ENCODE measurements at places on chromosomes 3 and 15. TPM values are rescaled to one million over a fixed set of nuclear protein-coding genes. Genes with fewer than 3 reads are reported as not detected.

The ARPIN gene
- 26.0 TPM for total RNA-seq

GRCh38 chr3:126685021-126685420, 19.0 kb upstream of the CHCHD6 start:
- DNase-seq: no peak
- no peaks in the 10 kb centered on the region for H3K36me3 ChIP-seq

DNA sequence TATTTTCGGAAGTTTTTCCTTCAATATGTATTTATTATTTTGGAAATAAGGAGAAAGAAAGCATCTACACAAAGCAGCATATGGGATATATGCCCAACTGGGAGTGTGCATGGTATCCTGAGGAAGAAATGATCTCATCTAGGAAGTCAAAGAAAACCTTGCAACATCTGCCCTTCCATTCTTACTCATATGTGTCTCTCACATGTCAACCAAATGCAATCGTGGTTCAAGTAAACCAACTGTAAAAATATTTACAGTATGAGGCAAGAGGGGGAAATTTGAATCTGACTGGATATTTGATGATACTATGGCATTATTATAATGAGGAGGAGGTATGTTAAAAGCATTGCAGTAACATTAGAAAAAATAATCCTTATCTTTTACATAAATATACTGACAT, 3.2 kb upstream of the SCG3 start:
- H3K4me1 ChIP-seq: peaks cover 17% of the 10 kb centered on the region
- no peak overlapping the region for H3K4me3 ChIP-seq
- no peaks in the 10 kb centered on the region for H3K36me3 ChIP-seq
- peaks cover 51% of the 10 kb centered on the region for H3K27me3 ChIP-seq
- DNase-seq: no peak

DNA sequence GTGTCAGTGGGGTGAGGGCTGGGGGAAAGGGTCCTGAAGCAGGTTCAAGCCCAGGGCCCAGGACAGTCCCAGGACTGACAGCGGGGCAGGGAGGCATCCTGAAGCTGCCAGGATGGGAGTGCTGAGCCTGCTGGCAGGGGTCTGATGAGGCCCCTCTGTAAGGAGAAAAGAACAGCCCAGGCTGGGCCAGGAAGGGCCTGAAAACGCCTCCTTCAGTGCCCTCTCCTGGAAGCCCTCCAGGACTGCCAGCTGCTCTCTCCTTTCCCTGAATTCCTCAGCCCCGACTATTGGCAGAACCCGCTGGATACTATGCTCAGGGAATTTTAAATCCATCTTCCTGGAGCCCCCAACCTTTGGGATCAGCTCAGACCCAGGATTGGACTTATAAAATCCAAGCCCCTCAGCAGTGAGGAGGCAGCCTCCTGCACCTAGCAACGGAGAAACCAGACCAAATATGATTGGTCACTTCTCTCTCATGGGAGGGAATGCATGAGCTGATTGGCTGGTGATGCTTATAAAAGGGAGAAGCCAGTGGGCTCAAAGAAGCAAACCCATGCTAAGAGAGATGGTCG, 203.5 kb upstream of the LINGO1 start:
- no peak overlapping the region for H3K4me3 ChIP-seq
- H3K36me3 ChIP-seq: no peaks in the 10 kb centered on the region
- DNase-seq: no peak
- H3K4me1 ChIP-seq: peaks cover 17% of the 10 kb centered on the region
- no peak overlapping the region for H3K27ac ChIP-seq
- no peaks in the 10 kb centered on the region for H3K27me3 ChIP-seq

DNA sequence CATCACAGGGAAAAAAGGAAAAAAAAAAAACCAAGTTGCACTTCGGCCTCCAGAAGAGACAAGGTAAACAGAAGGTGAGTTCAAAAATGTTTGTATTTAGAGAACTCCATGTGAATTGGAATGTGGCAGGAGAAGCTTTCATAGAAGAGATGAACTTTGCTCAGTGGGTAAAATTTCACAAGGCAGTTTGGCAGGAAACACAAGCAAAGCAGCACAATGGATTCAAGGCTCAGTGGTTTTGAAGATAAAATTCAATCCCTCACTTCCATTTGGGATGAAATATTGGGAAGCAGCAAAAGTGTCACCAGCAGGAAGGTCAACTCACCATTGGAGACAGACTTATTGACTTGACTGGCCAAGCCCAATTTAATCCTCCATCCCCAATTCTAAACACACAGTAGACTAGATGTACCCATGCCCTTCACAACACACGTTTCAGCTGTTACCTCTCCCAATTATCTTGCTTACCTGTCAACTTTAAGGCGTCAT, 256.7 kb upstream of the ICE2 start:
- H3K4me1 ChIP-seq: peaks cover 6% of the 10 kb centered on the region
- H3K36me3 ChIP-seq: peaks cover 14% of the 10 kb centered on the region
- no peak overlapping the region for H3K27ac ChIP-seq
- H3K27me3 ChIP-seq: no peaks in the 10 kb centered on the region

Data from neural crest cell (in vitro differentiated cells).